NCI-H748 treated with DMSO at 0.1 percent for 48 hours (cell line): ENCODE measurements at places on chromosomes 4 and X.

- DNase-seq = peak; percentile 85
These were observed 215.4 kb upstream of the MAB21L2 start for GRCh38 chr4:150366487-150366999.

DNA sequence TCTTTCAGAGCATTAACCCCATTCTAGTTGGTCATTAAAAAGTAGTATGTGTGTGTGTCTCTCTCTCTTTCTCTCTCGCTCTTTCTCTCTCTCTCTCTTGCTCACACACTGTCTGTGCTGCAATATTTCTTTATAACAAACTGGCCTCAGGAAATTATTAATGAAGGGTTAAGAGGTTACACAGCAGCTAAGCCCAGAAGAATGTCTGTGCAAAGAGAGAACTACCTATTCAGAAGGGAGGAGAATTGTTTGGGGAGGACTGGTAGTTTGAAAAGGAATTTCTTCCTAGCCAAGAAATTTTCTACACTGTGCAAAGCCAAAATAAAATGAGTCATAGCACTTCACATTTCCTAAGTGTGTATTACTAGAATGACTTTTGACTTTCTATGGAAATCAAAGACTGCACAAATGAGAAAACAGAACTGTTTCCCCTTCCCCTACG is 22.2 kb downstream of the PDGFC start:
- DNase-seq = no peak

DNA sequence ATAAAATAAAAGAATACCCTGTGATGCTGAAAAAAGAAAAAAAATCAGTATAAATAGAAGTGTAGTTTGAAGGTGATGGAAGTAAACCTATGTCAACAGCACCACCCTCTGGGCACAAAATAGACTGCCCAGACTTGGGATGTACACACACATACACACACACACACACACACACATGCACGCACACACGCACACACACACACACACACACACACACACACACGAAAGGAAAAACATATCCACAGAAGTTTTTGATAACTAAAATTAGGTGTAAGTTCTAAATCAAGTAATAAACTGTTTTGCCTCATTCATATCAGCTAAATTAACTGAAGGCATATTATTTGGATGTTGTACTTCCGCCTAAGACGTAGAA is 40.5 kb downstream of the ANXA5 start:
- DNase-seq = peak; percentile 14

- DNase-seq = peak; percentile 59
These were observed 460.3 kb downstream of the MID1IP1 start for GRCh38 chrX:39261446-39262147.

DNA sequence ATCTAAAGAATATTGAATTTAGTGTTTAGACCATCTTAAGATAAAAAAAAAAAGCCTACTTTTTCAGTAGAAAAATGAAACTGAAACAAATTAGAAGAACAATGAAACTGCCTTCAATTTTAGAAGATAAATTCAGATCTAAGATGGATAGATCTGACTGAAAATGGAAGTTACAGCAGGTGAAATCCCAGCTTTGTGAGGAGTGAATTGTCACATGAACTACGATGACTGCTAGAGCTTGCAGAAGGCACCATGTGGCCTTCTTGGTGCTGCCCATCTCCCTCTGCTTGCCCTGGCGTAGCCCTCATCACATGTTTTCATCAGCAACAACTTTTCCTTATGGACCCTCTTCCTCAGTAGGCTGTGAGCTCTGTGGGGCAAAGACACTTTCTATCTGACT is 51.4 kb upstream of the EMCN start:
- DNase-seq = no peak

DNA sequence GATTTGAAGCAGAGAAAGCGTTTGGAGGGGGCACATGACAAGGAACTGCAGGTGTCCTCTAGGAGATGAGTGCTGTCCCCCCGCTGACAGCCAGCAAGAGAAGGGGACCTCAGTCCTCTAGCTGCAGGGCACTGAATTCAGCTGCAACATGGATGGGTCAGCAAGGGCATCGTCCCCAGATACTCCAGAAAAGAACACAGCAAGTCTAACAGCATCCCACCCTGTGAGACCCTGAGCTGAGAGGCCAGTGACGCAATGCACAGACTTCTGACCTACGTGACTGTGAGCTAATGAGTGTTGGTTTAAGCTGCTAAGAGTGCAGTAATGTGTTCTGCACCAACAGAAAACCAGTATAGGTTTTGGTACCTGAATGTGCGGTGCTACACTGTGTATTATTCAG is 11.6 kb upstream of the CENPVL2 start:
- no peak for DNase-seq

- no peak for DNase-seq
These were observed 151.3 kb upstream of the FAM47C start for GRCh38 chrX:36856849-36857248.

- no peak for DNase-seq
These were observed 213.7 kb downstream of the FSTL5 start for GRCh38 chr4:161949946-161950725.

DNA sequence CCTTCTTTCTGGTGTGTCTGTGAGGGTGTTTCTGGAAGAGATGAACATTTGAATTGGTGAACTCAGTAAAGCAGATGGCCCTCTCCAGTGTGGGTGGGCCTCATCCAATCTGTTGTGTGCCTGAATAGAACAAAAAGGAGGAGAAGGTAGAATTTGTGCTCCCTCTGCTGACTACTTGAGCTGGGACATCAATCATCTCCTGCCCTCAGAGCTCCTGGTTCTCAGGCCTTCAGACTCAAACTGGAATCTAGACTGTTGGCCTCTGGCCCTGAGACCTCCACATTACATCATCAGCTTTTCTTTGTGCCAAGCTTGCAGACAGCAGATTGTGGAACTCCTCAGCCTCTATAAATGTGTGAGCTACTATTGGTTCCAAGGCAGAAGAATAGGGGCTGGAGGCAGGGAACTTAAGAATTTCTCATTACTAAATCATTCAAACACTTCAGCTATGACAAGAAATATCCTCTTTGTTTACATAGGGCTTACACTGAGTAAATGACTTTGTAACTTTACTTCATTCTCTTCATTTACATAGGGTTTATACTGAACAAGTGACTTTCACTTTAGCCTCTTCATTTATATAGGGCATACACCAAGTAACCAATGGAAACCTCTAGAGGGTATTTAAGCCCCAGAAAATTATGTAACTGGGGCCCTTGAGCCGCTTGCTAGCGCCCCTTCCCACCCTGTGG is 86.9 kb upstream of the NWD2 start:
- no peak for DNase-seq

DNA sequence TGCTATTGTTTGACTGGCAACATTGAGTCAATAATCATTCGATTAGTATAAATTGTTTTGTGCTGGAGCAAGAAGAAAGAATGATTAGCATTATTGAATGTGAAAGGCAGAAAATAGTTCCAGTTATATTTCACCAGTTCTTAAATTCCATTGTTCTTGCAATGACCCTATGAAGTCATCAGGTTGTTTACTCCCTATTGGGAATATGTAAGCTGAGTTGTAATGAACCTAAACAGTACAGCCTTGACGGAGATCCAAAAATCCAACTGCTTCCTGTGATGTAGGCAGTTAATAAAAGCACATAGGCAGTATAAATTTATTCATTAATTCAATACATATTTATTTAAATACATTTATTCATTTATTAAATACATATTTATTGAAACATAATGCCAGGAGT is 947.5 kb downstream of the PCDH7 start:
- DNase-seq = no peak

GRCh38 chr4:37073226-37073840 is 171.2 kb upstream of the NWD2 start:
- DNase-seq = no peak
